Gastrocnemius medialis (tissue), 4 donors: ENCODE measurements at places on chromosomes 3 and 15.

- H3K36me3 ChIP-seq, result no peaks in the 10 kb centered on the region
- no peak overlapping the region for H3K4me3 ChIP-seq
- H3K4me1 ChIP-seq, result peaks cover 15% of the 10 kb centered on the region
Observed at GRCh38 chr3:120274739-120275167, 10.3 kb downstream of the GPR156 start.

DNA sequence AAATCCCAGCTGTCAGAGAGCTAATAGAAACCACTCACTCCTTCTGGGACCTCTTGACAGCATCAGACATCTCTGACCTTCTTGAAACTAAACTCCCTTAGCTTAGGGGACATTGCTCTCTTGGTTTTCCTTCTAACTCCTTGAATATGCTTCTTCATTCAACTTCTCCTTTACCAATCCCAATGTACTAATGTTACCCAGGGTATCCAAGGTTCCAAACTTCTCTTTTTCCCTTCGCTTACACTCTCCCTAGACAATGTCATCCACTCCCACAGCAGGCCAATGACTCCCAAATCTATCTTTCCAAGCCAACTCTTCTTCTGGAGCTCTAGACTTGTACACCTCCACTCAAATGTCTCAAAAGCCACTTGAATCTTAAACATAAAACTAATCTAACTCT, 14.6 kb downstream of the HEXA start:
- no peaks in the 10 kb centered on the region for H3K27me3 ChIP-seq
- no peaks in the 10 kb centered on the region for H3K36me3 ChIP-seq
- H3K4me1 ChIP-seq, result peaks cover 21% of the 10 kb centered on the region
- no peak overlapping the region for H3K4me3 ChIP-seq
- DNase-seq, result no peak

DNA sequence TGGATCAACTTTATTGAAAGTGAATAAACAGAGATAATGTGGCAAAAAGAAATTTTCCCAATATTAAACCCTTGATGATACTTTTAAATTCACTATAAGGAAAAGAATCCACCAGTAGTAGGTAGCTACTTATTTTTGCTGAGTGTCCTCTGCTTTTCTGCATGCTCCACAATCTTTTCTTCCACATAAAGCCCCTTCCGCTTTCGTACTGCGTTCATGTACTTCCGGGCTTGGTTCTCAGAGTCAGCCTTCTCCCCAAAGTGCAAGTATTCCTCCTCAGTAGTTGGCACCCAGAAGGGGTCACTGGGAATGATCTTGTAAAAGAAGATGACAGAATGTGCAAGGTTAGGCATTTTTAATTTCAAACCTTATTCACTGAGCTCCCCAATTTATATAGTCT, 84.4 kb upstream of the MEX3B start:
- no peaks in the 10 kb centered on the region for H3K4me1 ChIP-seq
- no peak overlapping the region for H3K4me3 ChIP-seq
- H3K36me3 ChIP-seq, result peaks cover 11% of the 10 kb centered on the region

GRCh38 chr3:6301626-6302025, 559.3 kb upstream of the GRM7 start:
- no peak overlapping the region for H3K27ac ChIP-seq
- no peaks in the 10 kb centered on the region for H3K4me1 ChIP-seq
- no peak overlapping the region for H3K4me3 ChIP-seq
- no peaks in the 10 kb centered on the region for H3K36me3 ChIP-seq

DNA sequence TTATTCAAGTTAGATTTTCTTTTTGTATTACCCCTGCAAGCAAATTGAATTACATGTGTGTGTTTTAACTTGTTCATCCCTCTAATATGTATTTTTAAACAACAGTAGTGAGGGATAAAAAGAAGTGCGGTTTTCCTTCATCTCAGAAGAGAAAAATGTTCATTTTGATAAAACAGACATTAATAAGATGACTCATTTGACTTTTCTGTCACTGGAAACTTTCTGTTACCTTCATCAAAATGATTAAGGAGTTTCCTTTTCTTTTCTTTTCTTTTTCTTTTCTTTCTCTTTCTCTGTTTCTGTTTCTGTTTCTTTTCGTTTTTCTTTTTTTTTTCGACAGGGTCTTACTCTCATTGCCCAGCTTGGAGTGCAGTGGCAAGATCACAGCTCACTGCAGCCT, 53.0 kb downstream of the ECT2 start:
- H3K4me3 ChIP-seq, result no peak overlapping the region
- H3K27me3 ChIP-seq, result no peaks in the 10 kb centered on the region
- no peaks in the 10 kb centered on the region for H3K4me1 ChIP-seq

DNA sequence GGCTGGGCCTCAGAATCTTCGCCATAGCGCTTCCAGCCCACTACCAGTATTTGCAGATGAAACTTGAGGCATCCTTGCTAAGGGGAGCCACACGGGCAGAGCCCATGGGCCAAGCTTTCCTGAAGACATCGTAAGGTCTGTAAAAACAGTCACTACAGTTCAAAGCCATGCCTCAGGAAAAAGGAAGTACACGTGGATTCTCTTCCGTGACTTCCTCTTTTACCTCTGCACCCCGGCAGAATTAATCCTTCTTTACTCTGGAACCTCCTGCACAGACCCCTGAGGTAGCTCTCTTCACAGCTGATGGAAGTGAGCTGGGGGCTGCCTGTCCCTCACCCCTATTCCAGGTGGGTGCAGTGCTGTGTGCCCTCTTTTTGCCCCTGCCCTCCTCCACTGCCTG, 129.2 kb downstream of the CHDH start:
- no peaks in the 10 kb centered on the region for H3K36me3 ChIP-seq
- no peaks in the 10 kb centered on the region for H3K4me1 ChIP-seq
- H3K27ac ChIP-seq, result no peak overlapping the region
- H3K27me3 ChIP-seq, result no peaks in the 10 kb centered on the region
- no peak for DNase-seq

DNA sequence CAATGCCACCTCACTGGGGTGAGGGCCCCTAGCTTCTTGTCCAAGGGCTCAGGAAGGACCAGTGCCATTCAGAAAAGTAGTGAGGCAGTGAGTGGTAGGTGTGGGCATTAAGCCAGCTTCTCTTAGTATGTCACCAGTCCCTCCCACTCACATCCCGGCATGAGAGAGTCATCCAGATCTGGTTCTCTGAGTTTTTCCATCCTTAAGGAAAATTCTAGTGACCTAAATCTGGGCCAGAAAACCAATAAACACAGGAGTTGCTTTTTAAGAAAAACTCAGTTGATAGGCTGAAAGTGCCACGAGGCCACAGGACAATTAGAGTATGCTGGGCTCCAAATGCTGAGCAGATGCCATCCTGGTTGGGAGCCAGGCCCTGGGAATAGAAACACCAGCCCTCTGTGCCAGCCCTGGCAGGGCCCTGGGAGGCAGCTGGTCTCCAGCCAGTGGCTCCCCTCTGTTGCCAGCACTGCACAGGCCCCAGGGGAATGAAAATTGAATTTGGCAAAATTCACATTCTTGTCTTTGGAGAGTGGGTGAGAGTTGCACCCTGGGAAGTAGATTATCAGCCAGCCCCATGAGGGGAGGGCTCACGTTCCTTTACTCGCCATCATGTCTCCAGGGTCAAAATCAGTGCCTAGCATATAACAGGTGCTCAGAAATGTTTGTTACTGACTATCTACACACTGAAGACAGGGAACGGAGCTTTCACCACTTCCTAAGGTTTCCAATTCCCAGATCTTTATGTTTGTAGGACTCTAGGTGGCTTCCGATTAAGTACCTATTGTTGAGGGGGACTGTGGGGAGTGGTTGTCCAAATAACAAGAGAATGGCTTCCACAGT, 52.8 kb downstream of the FAM43A start:
- DNase-seq, result peak; percentile 85
- H3K4me3 ChIP-seq, result no peak overlapping the region
- H3K27ac ChIP-seq, result peak overlapping the region; percentile 63
- H3K36me3 ChIP-seq, result no peaks in the 10 kb centered on the region
- H3K4me1 ChIP-seq, result peaks cover 17% of the 10 kb centered on the region
- no peaks in the 10 kb centered on the region for H3K27me3 ChIP-seq

DNA sequence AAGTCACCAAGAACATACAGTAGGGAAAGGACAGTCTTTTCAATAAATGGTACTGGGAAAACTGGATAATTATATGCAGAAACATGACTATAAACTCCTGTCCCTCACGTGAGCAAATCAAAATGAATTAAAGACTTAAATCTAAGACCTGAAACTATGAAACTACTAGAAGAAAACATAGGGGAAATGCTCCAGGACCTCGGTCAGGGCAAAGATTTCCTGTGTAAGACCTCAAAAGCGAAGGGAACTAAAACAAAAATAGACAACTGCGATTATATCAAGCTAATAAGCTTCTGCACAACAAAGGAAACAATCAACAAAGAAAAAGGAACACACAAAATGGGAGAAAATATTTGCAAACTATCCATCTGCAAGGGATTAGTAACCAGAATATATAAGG, 62.7 kb downstream of the CRYGS start:
- H3K4me1 ChIP-seq, result no peaks in the 10 kb centered on the region
- H3K27me3 ChIP-seq, result no peaks in the 10 kb centered on the region
- no peak for DNase-seq
- no peak overlapping the region for H3K4me3 ChIP-seq
- no peak overlapping the region for H3K27ac ChIP-seq

- no peak for DNase-seq
- H3K36me3 ChIP-seq, result no peaks in the 10 kb centered on the region
- H3K4me1 ChIP-seq, result peaks cover 14% of the 10 kb centered on the region
- H3K27ac ChIP-seq, result peak overlapping the region; percentile 47
Observed at GRCh38 chr3:58470363-58471024, 21.4 kb upstream of the KCTD6 start.

DNA sequence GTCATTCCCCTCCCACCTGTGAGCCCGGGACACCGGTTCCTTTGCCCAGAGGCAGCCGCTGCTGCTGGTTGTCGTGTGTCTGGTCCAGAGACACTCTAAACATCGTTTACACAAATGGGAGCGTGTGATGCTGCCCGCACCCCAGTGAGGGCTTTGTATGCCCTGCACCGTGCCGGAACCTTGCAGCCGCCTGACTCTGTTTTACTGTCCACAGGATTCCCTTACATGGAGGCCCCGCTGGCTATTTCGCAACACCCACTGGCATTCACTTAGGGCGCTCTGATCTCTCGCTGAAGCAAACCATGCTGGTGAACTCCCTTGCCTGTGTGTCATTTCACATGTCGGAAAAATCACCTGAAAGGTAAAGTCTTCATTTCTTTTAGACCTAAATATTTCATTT, 100.8 kb upstream of the SLC6A6 start:
- no peaks in the 10 kb centered on the region for H3K27me3 ChIP-seq
- peak; percentile 98 for DNase-seq
- H3K4me3 ChIP-seq, result no peak overlapping the region
- no peaks in the 10 kb centered on the region for H3K36me3 ChIP-seq
- H3K27ac ChIP-seq, result peak overlapping the region; percentile 80
- H3K4me1 ChIP-seq, result peaks cover 41% of the 10 kb centered on the region

GRCh38 chr3:69212411-69213160, 90.2 kb upstream of the LMOD3 start:
- DNase-seq, result no peak
- H3K4me1 ChIP-seq, result no peaks in the 10 kb centered on the region

GRCh38 chr3:157921811-157922210, 184.4 kb downstream of the SHOX2 start:
- H3K27ac ChIP-seq, result no peak overlapping the region
- no peaks in the 10 kb centered on the region for H3K36me3 ChIP-seq
- DNase-seq, result no peak
- no peaks in the 10 kb centered on the region for H3K4me1 ChIP-seq

- H3K27ac ChIP-seq, result no peak overlapping the region
- no peak overlapping the region for H3K4me3 ChIP-seq
- no peaks in the 10 kb centered on the region for H3K4me1 ChIP-seq
- H3K27me3 ChIP-seq, result no peaks in the 10 kb centered on the region
- no peak for DNase-seq
- no peaks in the 10 kb centered on the region for H3K36me3 ChIP-seq
Observed at GRCh38 chr3:128458746-128459460, 7.8 kb downstream of the DNAJB8 start.

- no peak for DNase-seq
- no peak overlapping the region for H3K4me3 ChIP-seq
- no peak overlapping the region for H3K27ac ChIP-seq
- H3K36me3 ChIP-seq, result no peaks in the 10 kb centered on the region
Observed at GRCh38 chr15:55784286-55784685, 41.3 kb upstream of the PRTG start.

- DNase-seq, result no peak
- H3K36me3 ChIP-seq, result no peaks in the 10 kb centered on the region
- H3K27ac ChIP-seq, result peak overlapping the region; percentile 15
- no peaks in the 10 kb centered on the region for H3K27me3 ChIP-seq
Observed at GRCh38 chr15:48416301-48416700, 85.1 kb downstream of the DUT start.
